Activated CD4-positive, alpha-beta T cell treated with anti-CD3 and anti-CD28 coated beads, Interleukin-2, amount 50 U/mL, for 24 hours (primary cell): ENCODE measurements at places on chromosomes 4 and X.

- no peak for DNase-seq
Observed at GRCh38 chr4:143025081-143025704, 159.5 kb upstream of the USP38 start.

- DNase-seq, result no peak
Observed at GRCh38 chr4:139619644-139620043, 46.0 kb upstream of the MGST2 start.

DNA sequence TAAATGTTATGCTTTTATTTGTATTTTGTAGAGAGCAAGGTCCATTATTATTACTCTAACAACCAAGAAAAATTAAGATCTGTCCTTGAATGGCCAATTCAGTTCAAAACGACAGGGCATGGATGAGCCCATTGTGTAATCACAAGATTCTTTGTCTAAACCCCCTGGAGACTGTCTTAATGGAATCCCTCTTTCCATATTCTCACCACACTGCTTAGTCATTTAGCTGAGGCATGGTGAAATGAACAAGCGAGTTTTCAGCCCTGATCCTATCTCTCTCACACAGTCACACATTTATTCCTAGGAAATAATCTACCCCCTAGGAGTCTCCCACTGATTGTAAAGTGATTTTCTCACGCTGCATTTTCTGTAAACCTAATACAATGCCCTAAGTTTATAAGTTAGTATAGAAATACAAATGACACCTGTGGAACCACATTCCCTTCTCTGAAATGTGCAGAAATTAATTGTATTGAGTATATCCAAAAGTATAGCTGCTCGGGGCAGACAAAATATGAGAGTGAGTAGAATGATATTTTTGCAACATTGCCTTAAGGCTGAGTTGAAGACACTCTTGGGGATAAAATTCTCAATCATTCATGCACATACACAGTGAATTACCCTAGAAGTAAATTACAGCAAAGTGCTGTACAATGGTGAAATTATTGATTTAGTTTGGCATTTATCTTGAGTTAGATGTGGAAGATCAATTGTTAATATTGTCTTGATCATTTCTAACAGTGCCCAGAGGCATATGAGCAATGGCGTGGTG lies 119.7 kb upstream of the PCDH7 start:
- DNase-seq, result no peak

DNA sequence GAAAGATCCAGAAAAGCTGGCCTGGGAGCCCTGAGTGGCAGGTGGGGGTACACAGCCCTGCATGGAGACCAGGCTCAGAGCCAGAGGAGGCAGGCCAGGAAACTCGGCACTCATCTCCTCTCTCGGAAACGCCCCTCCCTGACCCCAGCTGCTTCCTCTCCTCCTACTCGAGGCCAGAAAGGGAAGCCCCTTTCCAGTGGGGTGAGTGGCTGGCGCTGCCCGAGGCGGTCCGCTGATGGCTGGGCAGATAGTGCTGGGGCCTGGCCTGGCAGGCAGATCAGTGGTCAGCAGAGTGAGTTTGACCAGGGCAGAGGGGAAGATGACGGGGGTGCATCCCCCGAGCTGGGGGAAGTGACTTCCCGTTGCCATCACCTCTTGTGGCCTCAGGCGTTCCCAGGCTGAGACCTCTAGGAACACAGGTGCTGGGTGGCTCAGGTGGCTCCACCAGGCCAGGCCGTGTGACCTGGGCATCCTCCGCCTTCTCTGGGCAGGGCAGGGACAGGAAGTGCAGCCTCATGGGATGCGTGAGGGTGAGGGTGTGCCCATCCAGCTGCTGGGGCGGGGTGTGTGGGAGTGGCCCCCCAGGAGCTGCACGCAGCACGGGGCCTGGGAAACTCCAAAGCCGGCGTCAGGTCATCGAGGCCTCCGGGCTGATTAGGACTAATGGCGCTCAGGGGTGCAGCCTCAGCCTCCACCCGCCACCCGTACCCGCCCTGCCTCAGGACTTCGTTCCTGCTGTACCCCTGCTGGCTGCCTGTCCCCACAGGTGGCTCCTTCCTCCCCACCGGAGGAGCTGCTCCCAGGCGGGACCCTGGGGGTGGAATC lies 5.7 kb downstream of the SH3BP2 start:
- DNase-seq, result no peak

GRCh38 chrX:100358766-100359165 lies 51.3 kb downstream of the PCDH19 start:
- DNase-seq, result no peak

DNA sequence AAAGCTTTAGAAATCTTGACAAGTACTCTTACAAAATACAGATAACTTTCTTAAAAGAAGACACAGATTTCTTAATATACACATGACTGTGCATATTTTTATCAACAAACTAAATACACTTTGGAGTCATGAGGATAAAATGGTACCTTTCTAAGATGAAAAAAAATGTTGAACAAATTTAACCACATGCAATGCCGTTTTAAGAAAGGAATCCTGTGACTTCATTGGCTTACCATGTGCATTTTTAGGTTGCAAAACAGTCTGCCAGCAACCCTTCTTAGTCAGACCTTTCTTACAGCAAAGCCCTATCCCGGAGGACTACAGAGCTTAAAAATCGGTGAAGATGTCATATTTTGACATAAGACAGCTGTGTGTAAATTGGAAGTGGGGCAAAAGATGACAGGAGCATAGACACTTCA lies 51.7 kb downstream of the GASK1B start:
- no peak for DNase-seq

- DNase-seq, result no peak
Observed at GRCh38 chr4:97987019-97987648, 156.1 kb downstream of the STPG2 start.

DNA sequence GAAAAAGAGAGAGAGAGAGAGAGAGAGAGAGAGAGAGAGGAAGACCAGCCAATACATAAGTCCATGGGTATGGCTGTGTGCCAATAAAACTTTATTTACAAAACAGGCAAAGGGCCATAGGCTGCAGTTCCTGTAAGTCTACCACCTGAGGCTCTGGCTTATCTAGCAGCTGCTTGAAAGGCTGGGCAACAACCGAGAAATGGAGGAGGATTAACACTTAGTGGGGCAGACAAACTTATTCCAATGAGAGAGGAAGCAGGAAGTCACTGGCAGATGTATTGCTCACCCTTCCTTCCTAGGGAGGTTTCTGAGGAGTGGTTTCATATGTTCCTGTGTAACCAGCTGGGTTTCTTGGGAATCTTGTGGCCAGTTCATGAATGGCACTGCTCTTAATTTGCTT lies 4.7 kb upstream of the GPR143 start:
- no peak for DNase-seq

DNA sequence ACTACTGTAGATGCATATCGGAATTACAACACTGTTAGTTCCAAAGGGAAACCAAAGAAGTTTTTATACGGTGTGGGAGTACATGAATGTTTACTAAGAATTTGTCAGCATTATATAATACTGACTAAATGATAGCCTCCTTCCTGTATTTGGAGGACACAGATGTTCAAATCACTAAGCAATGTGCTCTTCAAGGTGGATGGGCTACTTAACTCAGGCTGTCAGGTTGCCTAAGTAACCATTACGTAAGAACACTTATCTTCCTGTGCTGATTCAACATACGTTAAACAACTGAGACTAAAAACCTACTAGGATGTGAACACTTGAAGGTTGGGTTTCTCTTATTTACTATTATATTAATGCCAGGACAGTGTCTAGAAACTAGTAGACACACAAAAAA lies 81.9 kb upstream of the HPGD start:
- no peak for DNase-seq

DNA sequence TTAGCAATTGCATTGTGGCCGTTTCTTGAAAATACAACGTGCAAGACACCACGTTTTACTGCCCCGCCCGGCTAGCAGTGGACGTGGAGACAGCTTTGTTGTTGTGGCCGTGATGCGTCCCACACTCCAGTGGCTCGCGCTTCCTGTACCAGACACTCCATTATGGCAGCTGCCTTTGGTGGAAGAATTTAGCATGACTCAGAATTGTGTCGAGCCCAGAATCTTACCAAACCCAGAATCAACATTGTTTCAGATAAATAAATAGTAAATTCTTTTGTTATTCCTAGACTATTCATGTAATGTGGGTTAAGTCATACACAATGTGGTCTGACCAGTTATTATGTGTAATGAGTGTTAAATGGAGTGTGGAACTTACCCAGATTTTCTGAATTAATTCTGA lies 25.3 kb upstream of the S100P start:
- no peak for DNase-seq

DNA sequence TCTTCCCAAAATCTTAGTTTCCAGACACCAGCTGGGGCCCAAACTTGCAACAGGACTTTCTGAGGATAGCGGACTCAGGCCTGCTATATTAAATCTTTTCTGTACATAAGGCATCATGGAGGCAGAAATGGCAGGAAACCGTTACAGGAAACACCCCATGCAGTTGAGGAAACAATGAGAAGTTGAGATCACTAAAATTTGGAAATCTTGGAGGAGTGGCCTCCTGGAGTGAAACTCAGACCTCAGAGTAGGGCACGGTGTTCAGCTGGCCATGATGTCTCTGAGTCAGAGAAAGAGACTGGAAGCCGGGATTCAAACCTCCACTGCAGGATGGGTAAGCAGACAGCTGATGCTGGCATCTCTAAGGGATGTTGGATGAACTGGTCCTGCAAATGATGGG lies 372.6 kb upstream of the CTSO start:
- no peak for DNase-seq

GRCh38 chr4:99301376-99302164 lies 10.8 kb upstream of the ADH1A start:
- DNase-seq, result no peak

DNA sequence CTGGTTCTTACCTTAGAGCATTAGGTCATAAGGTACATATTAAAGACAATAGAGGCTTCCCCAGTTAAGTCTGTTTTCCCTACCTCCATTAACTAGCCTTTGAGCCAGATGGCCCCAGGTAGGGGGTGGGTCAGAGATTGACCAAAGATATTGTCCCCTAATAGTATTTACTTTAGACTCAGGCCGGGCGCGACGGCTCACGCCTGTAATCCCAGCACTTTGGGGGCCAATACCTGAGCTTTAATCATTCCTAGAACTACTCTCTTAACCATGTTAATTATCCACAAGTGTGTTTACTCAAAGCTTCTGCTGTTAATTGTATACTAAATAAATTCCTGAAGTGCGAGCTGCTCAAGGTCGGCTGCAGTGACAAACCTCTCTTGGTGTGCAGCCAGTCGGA lies 28.0 kb upstream of the AMBN start:
- no peak for DNase-seq

- DNase-seq, result no peak
Observed at GRCh38 chrX:119105826-119106225, 21.8 kb downstream of the KIAA1210 start.

DNA sequence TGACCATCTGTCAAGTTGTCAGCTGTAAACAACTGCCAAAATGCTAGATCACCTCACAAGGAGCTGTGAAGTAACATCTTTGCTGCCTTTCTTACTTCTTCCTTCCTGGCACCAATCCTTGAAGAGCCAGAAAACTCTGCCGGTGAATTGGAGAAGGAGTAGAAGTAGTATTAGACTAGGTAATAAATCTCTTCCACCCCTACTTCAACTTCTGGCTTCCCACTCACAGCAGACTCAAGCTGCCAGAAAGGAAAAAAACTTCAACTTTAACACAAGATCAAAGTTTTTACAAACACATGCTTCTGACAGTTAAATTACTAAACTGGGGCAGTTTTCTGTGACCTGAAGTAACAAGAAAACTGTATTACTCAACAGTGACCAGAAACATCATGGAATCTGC lies 164.7 kb upstream of the SLC7A11 start:
- no peak for DNase-seq

DNA sequence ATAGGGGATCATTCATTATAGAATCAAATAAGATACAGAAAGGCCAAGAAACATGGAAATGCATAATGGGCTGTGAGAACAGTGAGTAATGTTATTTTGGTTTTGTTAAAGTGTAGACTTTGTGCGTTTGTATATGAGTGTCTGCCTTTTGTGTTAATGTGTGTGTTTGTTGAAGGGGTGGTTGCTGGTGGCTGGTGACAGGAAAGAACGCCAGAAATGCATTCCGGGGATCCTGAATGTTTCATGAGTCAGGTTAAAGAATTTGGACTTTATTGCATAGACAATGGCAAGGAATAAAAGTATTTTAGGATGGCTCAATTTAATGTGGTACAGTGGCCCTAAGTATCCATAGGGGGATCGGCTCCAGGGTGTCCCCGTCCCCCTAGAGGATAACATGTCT lies 1228.9 kb downstream of the PCDH7 start:
- no peak for DNase-seq

DNA sequence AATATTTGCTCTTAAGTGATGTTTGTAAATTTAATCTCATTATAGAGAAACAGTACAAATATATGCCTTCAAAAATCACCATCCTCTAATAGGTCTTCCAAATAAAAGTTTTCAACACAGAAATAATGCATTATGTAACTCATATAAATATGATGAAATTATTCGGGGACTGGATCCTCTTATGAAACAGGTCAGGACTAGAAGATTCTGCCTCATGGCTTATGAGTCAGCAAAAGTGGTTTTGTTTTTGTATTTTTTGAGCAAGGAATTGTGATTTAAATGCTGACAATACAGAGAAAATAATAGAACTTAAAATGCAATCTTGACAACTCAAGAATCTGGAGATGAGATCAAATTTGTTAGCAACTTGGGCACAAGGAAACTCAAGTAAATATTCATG lies 179.7 kb upstream of the NDP start:
- no peak for DNase-seq

- no peak for DNase-seq
Observed at GRCh38 chr4:156764145-156764544, 207.5 kb downstream of the PDGFC start.

GRCh38 chr4:19831644-19832285 lies 419.9 kb upstream of the SLIT2 start:
- DNase-seq, result no peak

- no peak for DNase-seq
Observed at GRCh38 chrX:136259543-136259942, 8.3 kb upstream of the MAP7D3 start.

DNA sequence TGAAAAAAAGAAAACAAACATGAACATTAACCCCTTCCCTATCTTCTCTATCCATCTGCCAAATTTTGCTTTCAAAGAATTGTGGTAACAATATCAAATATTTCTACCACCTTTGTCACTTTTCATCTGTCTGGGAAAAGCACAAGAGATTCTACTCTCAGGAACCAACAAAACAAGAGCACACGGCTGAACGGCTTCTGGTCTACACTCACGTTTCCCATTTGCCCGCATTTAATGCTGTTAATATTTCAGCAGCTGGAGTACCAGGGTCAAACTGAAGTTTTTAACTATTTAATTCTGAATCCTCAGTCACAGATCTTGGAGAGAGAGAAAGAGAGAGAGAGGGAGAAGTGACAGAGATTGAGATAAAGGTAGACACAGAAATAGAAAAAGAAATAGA lies 91.4 kb downstream of the UNC5C start:
- no peak for DNase-seq
